ENCODE measurements at places on chromosomes 7 and 10. TPM values are rescaled to one million over a fixed set of nuclear protein-coding genes. Genes with fewer than 3 reads are reported as not detected.

Gene CPEB3
- 0.92 TPM for total RNA-seq

Gene RET
- total RNA-seq, result 16.0 TPM

Gene RTKN2
- 9.5 TPM for total RNA-seq

Gene AGMO
- 1.1 TPM for total RNA-seq

GRCh38 chr7:139086454-139086853, 23.1 kb downstream of the ZC3HAV1 start:
- no peak for DNase-seq

- no peak for DNase-seq
These were observed 131.0 kb downstream of the SEM1 start for GRCh38 chr7:96578606-96579005.

- no peak for DNase-seq
These were observed 7.9 kb downstream of the CCDC3 start for GRCh38 chr10:12993595-12993994.

DNA sequence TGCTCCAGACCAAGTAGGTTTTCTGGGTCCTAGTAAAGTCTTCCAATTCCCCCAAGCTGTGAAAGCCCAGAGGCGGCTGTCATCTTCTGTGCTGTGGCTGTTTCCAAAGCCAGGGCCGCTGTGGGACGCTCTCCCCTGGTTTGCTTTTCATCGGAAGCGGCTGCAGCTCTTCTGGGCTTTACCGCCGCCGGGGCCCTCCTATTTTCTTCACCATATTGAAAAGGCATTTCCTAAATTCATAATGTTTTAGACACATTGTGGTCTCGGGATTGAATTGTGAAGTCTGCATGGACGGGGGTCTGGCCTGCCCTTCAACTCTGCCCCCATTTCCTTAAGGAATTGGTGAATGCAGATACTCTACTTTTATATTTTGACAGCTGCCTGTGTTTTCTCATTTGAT, 551.4 kb upstream of the MGMT start:
- DNase-seq, result no peak

GRCh38 chr10:119480667-119481066, 61.9 kb downstream of the RGS10 start:
- no peak for DNase-seq

DNA sequence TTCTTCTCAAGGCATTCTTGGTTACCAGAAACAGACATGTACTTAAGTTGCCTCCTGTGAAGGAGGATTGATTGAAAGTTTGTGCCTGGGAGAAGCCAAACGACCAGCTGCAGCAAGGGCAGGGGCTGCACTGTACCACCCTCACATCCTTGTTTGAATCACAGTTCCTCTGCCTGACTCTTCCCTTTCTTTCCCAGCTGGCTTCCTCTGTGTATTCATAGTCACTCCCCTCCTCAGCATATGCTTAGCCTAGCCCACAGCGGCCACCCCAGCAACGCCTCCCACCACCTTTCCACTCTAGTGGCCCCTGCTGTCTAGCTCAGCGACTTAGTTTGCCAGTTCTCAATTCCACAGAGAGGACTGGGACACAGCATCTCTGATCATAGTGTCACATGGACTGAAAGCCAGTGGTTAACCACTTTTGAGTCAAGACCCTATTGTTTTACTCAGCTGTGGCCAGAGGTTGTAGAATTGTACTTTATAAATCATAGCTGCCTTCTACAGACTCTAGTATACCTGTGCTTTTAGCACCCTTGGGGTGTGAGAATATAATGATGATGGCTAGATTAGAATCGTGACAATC, 643.0 kb downstream of the SUGCT start:
- DNase-seq, result no peak

GRCh38 chr7:17026269-17026668, 144.5 kb upstream of the AGR3 start:
- DNase-seq, result no peak
